ENCODE measurements at places on chromosomes 13 and 19.

GRCh38 chr13:93624311-93624777 lies 397.7 kb downstream of the GPC6 start:
- no peak for DNase-seq

DNA sequence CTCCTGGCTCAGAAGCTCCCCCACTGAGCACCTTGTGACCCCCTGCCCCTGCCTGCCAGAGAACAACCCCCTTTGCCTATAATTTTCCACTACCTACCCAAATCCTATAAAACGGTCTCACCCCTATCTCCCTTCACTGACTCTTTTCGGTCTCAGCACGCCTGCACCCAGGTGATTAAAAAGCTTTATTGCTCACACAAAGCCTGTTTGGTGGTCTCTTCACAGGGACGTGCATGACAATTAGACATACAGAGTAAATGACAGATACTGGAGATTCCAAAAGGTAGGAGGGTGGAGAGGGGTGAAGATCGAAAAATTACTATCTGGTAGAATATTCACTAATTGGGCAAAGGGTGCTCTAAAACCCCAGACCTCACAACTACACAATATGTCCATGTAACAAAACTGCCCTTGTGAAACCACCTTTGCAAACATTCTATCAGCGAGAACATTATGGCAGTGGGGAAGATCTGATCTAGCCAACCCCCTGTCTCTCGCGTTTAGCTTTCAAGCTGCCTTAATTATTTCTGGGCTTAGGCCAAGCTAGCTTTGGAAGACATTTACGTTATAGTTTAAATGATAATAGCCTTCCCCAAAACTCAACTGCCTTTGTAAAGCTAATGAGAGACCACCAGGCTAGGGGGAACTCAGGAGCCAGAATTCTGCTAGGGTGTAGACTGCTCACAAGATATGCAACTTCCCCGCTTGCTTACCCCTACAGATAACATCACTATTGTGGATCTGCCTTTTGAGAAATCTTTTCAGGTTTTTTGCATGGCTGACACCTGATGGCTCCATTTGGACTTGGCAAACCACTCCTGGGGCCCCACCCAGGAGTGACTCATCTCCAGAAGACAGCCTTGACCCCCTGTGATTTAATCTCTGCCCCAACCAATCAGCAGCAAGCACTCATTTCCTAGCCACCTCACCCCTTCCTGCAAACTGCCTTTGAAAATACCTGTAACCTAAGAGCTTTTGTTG lies 1534.0 kb upstream of the SPRY2 start:
- DNase-seq = no peak

- no peak for DNase-seq
These were observed 226.1 kb downstream of the TDRD3 start for GRCh38 chr13:60623151-60623550.

GRCh38 chr13:31965361-31966066 lies 66.1 kb upstream of the FRY start:
- DNase-seq = no peak

- DNase-seq = no peak
These were observed 557.0 kb downstream of the FGF9 start for GRCh38 chr13:22227895-22228294.

Measured in stimulated activated CD4-positive, alpha-beta T cell treated with anti-CD3 and anti-CD28 coated beads, Interleukin-1b, Interleukin-23, amount 100 ng/mL, for 24 hours (primary cell).